ENCODE measurements at places on chromosomes 4 and X.

GRCh38 chr4:181254771-181255170 lies 988.4 kb upstream of the TENM3 start:
- DNase-seq: no peak

- DNase-seq: no peak
Measured at GRCh38 chr4:84568496-84568895, 14.4 kb upstream of the CDS1 start.

- no peak for DNase-seq
Measured at GRCh38 chr4:152258804-152259708, 276.8 kb downstream of the FBXW7 start.

- DNase-seq: no peak
Measured at GRCh38 chr4:92519727-92520126, 216.0 kb downstream of the GRID2 start.

- DNase-seq: no peak
Measured at GRCh38 chr4:62162606-62163005, 962.5 kb downstream of the ADGRL3 start.

GRCh38 chr4:36177946-36178345 lies 66.4 kb downstream of the ARAP2 start:
- DNase-seq: no peak

GRCh38 chrX:25144043-25144940 lies 128.5 kb upstream of the ARX start:
- DNase-seq: no peak

DNA sequence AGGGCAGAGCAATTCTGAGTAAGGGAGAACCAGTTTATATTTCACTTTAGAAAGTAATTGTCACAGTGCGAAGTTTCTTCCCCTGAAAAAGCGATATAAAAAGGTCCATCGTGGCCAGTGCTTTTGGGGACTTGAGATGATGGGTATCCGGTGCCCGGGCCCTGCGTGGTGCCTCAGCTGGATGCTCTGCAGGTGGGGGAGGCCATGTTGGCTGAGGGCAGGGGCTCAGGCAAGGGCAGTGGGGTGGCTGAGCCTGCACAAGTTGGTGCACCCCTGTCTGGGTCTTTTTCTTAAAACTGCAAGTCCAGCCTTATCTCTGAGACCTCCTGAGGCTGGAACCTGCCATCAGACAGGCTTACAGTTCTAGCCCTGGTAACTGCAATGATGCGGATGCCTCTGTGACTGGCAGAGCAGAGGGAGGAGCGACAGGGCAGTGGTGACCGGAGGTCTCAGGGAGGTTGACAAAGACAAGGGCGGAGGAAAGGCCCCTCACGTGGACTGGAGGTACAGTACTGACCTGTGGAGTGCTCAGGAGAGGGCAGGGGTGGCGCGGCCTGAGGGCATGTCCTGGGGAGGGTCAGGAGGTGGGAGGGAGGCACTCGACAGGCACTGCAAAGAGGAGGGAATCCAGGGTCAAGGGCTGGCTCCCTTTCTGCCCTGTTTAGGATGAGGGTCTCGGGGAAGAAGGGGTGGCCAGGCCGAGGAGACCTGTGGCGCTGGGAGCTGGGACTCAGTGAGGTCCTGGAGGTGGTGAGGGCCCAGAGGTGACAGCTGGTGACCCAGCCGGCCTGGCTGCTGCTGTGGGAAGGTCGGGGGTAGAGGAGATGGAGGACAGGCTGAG lies 1.8 kb downstream of the RGS12 start:
- no peak for DNase-seq

DNA sequence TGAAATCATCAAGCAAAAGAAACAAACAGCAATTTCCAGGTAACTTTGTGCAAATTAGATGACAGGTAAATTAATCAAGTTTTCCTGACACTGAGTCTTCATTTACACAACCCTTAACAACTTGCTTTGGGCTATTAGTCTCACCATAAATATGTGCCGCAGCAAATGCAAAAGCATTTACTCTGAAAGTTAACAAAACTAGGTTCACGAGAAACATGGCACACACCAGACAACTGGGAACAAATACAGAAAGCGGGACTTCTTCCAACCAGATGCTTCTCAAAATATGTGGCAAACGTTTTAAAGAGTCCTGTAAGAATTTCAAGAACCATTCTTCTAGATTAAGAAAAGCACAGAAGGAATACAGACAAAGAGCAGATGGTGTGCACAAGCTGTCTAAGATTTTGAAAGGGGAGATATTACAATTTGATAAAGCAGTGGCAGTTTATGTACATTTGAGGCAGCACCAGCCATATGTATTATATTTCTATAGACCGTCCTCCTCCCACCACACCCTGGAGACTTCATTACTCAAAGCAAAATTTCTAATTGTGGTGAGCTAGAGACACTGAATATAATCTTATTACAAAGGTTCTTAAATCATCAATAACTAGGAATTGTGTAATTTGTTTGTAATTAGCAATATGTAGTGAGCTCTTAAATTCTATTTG lies 192.5 kb upstream of the ADAMTS3 start:
- no peak for DNase-seq

GRCh38 chrX:9269134-9269533 lies 195.7 kb upstream of the TBL1X start:
- DNase-seq: no peak

- DNase-seq: no peak
Measured at GRCh38 chr4:183300070-183300469, 20.0 kb downstream of the CLDN22 start.

- DNase-seq: no peak
Measured at GRCh38 chrX:123617007-123617406, 115.8 kb downstream of the THOC2 start.

- no peak for DNase-seq
Measured at GRCh38 chrX:115408771-115409400, 119.4 kb downstream of the LUZP4 start.

- DNase-seq: no peak
Measured at GRCh38 chr4:73001885-73002284, 67.6 kb downstream of the COX18 start.

DNA sequence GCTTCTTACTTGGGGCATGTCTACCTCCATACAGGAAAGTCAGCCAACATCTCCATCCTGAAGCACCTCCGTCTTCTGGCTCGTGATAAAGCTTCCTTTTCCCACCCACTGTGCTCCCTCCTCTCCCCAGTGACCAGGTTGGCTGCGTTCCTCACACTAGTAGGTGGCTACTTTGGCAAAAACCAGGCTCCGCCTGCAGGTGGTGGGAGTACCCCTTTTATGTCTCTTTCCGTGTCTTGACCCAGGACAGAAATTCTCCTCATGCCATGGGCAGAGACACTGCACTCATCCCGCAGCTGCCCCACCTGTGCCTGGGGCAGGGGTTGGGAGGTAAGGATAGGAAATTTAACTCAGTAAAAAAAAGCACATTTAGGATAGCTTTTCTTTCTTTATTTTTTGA lies 50.9 kb downstream of the ENPP6 start:
- no peak for DNase-seq

DNA sequence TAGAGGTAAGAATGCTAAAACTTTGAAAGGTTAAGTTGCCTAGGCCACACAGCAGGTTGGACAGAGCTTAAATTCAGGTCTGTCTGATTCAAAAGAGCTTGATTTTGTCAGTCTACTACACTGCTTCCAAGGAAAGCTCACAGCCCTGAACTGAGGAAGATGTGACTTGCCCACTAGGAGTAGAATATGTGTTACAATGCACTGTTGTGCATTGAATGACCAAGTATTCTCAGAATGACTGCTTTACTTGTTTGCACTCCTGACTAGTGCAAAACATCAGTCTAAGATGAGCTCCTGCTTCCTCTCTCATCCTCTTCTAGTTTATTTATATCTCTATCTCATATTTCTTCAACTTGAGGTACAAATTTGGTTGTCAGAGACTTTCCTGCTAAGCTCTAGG lies 56.2 kb downstream of the AWAT2 start:
- DNase-seq: no peak

DNA sequence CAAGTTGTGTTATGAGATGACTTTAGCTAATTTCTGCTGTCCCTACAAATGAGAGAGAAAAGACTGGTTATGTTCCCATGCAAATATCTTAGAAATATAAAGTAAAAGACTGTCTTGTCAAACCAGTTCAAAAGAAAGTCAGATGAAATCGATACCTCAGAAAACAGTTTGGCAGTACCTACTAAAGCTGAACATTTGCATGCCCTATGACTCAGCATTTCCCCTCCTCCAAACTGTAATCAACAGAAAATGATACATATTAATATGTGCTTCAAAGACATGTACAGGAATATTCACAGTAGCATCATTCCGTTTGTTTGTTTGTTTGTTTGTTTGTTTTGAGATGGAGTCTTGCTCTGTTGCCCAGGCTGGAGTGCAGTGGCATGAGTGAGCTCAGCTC lies 90.3 kb downstream of the ARX start:
- DNase-seq: no peak

DNA sequence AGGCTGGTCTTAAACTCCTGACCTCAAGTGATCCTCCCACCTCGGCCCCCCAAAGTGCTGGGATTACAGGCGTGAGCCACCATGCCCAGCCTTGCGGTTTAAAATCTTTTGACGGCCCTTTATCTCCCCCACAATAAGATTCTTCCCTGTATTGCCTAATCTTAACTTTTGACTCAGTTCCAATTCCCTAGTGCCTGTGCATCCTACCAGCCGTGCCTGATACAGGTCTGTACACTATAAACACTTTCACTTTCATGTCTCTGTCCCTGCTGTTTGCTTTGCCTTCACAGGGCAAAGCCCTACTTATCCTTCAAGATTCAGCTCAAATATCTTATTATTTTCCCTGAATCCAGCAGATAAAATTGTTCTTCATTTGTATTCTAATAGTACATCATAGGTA lies 74.6 kb downstream of the WDR44 start:
- DNase-seq: no peak

- DNase-seq: no peak
Measured at GRCh38 chr4:164783976-164784375, 30.0 kb downstream of the SMIM31 start.

DNA sequence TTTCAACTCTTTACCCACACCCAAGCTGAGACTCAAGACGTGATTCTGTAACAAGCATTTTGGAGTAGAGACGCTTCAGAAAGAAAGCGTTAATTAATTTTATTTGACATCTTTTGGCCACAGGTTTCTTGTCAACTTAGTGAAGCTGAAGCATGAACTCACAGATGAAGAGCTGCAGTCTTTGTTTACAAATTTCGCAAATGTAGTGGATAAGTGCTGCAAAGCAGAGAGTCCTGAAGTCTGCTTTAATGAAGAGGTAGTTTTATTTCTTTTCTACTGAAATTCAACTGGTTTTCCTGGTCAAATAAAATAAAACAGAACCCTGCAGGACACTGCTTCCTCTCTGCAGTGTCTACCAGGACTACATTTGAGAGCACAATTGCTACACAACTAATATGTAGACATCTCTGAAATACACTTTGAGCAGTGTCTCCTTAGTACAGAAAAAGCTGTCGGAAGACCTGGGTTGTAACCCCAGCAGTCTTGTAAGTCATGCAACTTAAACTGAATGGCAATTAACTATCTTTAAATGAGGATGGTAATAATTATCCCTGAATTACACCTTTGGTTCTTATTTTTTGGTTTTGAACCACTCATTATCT lies 20.2 kb downstream of the AFM start:
- DNase-seq: no peak
